NCI-H2029 treated with DMSO at 0.1 percent for 48 hours (cell line): ENCODE measurements at places on chromosomes 13 and 19.

DNA sequence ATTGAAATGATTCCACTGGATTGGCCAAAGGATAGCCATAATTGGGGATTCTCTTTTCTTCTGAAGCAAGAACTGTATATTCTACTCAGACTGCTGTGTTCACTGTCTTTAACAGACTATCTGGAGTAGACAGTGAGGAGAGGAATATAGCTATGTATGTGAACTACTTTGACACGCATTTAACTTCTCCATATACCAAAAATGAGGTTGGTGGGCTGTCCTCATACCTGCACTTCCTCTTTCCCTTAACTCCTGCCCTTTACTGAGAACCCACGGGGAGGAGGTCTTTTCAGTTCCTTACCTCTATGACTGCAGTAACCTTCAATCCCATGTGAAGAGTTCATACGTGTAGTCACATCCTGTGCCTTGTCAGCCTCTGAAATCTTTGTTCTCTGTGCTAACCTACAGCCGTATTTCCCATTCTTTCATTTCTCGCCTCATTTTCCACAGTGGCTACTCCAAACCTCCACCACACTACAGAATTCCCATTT lies 305.8 kb downstream of the MTUS2 start:
- no peak for DNase-seq

DNA sequence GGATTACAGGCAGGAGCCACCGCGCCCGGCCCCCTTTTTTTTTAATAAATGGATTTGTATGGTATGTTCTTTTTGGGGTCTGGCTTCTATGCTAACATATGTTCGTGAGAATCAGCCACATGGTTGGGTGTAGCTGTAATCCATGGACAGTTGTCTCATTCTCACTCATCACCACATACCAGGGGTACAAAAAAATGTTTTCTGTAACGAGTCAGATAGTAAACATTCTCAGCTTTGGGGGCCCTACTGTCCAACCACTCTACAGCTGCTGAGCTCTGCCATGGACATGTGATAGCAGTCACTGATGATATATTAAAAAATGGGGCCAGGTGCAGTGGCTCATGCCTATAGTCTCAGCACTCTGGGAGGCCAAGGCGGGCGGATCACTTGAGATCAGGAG lies 5.1 kb upstream of the RETN start:
- DNase-seq = no peak

- DNase-seq = no peak
These were observed 2.9 kb upstream of the TCF3 start for GRCh38 chr19:1655131-1655981.

GRCh38 chr13:45788011-45788410 lies 63.5 kb downstream of the SIAH3 start:
- DNase-seq = no peak

GRCh38 chr19:46521241-46521868 lies 25.7 kb upstream of the PNMA8B start:
- no peak for DNase-seq

- DNase-seq = no peak
These were observed 22.1 kb downstream of the URI1 start for GRCh38 chr19:29964171-29964570.
